Activated naive CD4-positive, alpha-beta T cell (primary cell): ENCODE measurements at places on chromosomes 1 and 21.

GRCh38 chr21:39451332-39452206, at the start of gene SH3BGR:
SH3BGR (plus strand) TSS chr21:39451970; CDS start chr21:39452097, 127 bp downstream.
- no peak for DNase-seq

DNA sequence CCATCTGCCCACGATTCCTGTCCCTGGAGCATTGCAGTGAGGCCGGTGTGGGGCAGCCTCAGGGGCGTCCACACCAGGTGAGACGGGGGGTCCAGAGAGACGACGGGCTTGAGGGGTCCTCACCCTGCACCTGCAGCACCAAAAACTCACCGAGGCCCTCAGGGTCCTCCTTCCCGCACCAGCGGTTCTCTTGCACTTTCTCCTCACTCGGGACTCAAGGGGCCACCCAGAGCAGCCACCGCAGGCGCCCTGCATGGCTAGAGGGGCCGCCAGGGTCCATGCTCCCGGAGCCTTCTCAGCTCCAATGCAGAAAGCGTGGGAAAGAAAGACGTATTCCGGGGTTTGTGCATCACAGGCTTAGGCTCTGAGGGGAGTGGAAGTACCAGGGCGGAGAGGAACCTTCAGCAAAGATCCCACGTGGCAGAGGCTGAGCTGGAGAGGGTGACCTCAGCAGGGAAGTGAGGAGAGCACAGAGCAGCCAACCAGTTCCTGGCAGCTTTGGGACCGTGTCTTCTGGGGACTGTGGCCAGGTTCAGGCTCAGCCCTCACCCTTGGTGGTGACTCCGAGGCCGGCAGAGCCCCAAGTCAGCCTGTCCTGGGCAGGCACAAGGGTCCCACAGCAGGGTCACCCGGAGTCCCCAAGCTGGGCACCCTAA, 19.5 kb upstream of the COL6A2 start:
- no peak for DNase-seq

DNA sequence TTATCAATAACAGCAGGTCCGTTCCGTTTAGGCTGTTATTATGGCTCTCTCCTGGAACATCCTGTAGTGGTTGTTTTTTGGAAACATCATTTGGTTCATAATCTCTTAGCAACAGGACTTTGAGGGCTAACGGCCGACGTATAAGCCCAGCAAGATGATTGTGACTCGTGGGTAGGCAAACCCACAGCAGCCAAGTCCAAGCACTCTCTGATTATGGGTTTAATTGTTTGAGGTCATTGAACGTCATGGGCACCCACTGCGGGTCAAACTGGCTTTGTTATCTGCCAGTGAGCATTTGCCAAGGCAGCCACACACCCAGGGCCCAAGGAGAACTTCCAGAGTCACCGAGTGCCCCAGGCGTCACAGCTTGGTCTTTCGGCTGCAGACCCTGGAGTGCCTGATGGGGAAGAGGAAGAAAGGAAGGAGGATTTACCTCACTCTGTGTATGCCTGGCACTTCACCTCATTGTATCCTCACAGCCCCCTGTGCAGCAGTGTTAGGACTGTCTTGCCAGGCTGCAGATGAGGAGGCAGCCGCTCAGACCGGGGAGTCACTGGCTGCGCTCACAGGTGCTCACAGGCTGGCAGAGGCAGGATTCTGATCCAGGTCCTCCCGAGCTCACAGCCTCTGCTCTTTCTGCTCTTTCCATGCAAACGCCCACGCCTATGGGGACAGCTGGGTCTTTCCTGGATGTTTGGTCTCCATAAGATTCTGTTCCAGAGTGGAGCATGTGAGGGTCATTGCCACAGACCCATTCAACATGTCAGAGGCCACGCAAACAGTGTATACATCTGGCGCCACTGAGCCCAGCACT, 30.8 kb upstream of the EPS8L3 start:
- no peak for DNase-seq

GRCh38 chr1:175095978-175096607, 28.5 kb downstream of the TNN start:
- DNase-seq, result no peak

DNA sequence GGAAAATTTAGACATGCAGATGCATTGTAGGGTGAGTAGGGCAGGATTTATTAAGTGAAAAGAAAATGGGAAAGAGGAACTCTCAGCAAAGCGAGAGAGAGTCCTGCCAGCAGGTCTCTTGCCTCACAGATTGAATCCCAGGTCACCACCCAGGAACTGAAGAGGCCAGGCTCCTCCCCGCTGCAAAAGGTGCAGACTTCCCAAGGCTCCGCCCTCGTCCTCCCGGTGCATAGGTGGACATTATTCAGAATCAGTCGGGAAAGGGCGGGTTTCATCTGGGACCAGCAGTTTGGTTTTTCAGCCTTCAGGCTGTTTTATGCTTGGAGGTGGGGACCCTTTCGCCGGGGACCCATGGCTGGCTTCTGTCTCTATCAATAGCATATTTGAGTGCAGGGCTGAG, 41.6 kb upstream of the APP start:
- DNase-seq, result no peak

DNA sequence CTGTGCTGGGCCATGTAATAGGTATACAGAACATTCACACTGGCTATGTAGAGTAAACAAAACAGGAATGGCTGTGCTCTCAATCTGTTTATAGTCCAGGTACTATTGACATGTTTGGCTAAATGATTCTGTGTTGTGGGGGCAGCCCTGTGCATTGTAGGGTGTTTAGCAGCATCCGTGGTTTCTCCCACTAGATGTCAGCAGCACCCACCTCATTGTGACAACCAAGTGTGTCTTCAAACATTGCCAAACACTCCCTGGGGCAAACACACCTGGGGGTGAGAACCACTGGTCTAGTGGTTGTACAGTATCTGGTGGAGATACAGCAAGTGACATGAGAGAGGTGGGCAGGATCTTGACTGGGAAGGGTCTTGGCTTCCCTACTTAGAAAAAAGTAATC, 80.4 kb upstream of the SPATA6 start:
- no peak for DNase-seq

DNA sequence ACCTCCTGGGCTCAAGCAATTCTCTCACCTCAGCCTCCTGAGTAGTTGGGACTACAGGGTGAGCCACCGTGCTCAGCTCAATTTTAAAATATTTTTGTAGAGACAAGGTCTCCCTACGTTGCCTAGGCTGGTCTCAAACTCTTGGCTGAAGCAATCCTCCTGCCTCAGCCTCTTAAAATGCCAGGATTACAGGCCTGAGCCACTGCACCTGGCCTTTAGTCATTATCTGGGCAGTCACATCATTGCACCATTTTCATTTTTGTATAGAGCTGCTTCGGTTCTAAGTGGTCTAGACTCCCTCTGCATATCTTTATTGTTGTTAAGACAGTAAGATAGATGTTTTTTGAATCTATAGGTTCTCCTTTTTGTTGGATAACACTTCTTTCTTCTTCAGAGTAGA, 39.9 kb downstream of the ATF3 start:
- no peak for DNase-seq

- DNase-seq, result no peak
These were observed 1292.3 kb upstream of the B3GALT2 start for GRCh38 chr1:194478731-194479130.

DNA sequence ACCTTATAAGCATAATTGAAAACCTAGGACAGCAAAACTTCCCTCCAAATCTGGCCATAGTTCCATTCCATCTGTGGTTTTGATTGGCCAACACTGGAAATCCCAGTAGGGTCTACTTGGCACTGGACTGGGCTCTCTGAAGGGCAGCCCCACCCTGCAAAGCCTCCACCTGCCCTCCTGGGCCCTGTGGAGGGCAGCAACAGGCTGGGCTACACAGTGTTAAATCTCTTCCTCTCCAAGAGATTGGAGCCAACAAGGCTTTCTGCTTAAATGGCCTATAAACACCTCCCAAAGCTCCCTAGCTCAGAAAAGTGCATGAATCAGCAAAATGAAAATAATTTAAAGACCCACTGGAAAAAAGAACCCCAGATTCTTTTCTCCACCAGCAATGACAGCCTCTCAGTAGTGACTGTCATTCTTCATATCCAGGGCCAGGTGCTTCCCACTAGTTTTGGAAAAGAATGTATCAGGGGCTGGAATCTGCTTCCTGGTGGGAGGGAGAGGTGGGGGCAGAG, 58.5 kb downstream of the BEND5 start:
- DNase-seq, result no peak

DNA sequence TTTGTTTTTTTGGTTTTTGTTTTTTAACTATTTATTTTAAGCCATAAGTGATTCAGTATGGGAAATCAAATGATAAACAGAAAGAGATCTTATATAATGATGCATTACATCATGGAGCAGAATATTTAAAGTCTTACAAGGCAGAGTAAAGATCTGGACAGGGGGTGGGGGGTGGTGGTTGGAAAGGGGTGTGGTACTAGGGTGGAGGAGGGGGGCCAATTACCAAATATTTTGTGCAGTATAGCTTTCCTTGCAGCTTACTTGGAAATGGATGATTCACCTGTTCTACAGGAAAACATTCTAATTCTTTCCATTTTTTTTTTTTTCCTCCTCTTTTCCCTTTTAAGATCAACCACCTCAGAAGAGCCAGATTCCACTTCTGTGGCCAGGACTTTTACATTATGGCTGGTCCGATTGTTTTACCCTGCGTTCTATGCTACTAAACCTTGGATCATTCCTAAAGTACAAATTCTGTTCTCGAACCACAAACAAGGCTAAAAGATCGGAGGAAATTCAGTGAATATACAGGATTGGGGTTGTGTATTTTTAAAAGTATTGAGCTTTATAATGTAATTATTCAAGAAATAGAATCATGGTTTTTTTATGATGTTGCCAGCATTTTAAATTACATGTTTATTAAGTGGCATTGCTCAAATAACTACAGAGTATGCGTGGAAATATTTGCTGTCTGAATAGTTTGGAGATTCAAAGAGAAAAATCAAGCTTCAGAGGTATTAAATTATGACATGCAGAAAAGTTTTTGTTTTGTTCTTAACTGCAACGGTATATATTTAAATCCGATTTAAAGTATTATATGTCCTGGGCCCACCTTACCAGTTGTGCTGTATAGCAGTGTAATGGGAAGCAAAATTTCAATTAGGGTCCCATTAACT, 859.5 kb downstream of the USP25 start:
- DNase-seq, result no peak
